ENCODE measurements at places on chromosomes 6 and 20. TPM values are rescaled to one million over a fixed set of nuclear protein-coding genes. Genes with fewer than 3 reads are reported as not detected.

- H3K4me3 ChIP-seq, result no peak overlapping the region
- DNase-seq, result no peak
- no peaks in the 10 kb centered on the region for H3K27me3 ChIP-seq
- no peak overlapping the region for H3K27ac ChIP-seq
- H3K4me1 ChIP-seq, result no peaks in the 10 kb centered on the region
- no peaks in the 10 kb centered on the region for H3K36me3 ChIP-seq
Observed at GRCh38 chr6:31607317-31607716, 7.7 kb upstream of the AIF1 start.

- H3K27me3 ChIP-seq, result no peaks in the 10 kb centered on the region
- no peak overlapping the region for H3K4me3 ChIP-seq
- H3K36me3 ChIP-seq, result peaks cover 13% of the 10 kb centered on the region
Observed at GRCh38 chr6:100806296-100806695, 74.8 kb downstream of the ASCC3 start.

GRCh38 chr6:123215211-123215610, 219.2 kb downstream of the CLVS2 start:
- H3K4me3 ChIP-seq, result no peak overlapping the region
- H3K4me1 ChIP-seq, result no peaks in the 10 kb centered on the region
- no peak overlapping the region for H3K27ac ChIP-seq
- no peak for DNase-seq
- no peaks in the 10 kb centered on the region for H3K36me3 ChIP-seq
- H3K27me3 ChIP-seq, result no peaks in the 10 kb centered on the region

GRCh38 chr20:59322081-59322480, 21.7 kb downstream of the EDN3 start:
- H3K27ac ChIP-seq, result no peak overlapping the region
- no peaks in the 10 kb centered on the region for H3K4me1 ChIP-seq
- DNase-seq, result no peak

- peak overlapping the region; percentile 37 for H3K27ac ChIP-seq
- peaks cover 9% of the 10 kb centered on the region for H3K27me3 ChIP-seq
- no peak for DNase-seq
Observed at GRCh38 chr20:63061051-63061770, 54.4 kb upstream of the BHLHE23 start.

GRCh38 chr6:21587961-21588480, 5.5 kb upstream of the SOX4 start:
- peaks cover 9% of the 10 kb centered on the region for H3K4me1 ChIP-seq
- DNase-seq, result peak; percentile 23
- H3K27ac ChIP-seq, result no peak overlapping the region
- H3K27me3 ChIP-seq, result peaks cover 52% of the 10 kb centered on the region
- no peaks in the 10 kb centered on the region for H3K36me3 ChIP-seq

DNA sequence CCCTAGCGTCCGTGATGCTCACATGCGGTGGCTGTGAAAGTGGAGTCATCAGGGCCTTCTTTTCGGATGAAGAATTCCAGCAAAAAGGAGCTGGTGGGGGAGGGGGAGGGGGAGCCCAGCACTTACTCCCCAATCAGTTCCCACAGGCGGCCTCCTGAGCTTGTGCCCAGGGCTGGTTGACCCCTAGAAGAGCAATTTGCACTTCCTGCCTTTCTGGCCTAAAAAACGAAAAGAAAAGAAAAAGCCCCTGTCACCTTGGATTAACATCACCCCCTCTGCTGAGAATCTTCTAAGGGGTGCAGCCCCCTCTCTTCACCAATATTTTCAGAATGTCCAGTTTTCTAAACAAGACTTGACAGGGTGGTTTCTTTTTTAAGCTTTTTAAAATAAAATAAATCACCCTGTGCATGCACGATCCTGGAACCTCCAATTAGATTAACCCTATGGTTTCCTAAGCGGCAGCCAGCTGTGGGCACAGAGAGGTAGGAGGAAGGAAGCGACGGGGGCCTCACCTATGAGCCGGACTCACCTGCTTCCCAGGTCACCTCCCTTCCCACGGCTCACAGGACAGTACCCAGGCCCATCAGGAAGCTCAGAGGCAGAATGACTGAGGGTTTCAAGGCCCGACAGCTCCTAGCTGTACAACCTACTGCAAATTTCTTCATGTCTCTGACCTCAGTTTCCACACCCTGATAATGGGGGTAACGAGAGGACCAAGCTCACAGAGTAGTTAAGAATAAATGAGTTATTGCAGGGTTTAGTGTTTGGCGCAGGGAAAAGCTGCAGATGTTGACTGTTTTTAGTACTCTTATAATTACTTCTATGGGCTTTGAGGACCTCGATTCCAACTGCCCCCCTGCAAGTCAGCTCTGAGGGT, 10.5 kb upstream of the TGM2 start:
- H3K4me3 ChIP-seq, result no peak overlapping the region
- H3K36me3 ChIP-seq, result no peaks in the 10 kb centered on the region
- H3K4me1 ChIP-seq, result no peaks in the 10 kb centered on the region
- DNase-seq, result no peak

- no peaks in the 10 kb centered on the region for H3K27me3 ChIP-seq
- peaks cover 35% of the 10 kb centered on the region for H3K36me3 ChIP-seq
Observed at GRCh38 chr6:158077676-158078075, 90.4 kb downstream of the SERAC1 start.

DNA sequence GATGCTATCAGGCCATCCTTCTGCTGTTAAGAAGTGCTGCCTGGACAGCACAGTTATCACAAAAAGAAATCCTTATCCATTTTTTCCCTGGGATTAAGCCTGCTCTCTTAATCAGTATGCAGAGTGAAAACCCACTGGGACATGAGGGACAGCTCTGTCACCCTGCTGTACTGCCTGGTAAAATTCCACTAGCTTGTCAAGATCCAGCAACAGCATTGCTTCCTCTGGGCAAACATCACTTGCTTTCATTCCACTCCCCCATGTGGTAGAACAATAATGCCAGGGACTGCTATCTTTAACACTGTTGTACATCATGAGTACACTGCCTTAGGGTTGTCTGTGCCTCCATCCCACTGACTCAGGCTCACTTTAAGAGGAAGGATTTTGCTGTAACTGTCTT, 331.3 kb downstream of the KIF16B start:
- H3K27ac ChIP-seq, result no peak overlapping the region
- no peak for DNase-seq
- H3K27me3 ChIP-seq, result peaks cover 3% of the 10 kb centered on the region
- no peak overlapping the region for H3K4me3 ChIP-seq

- peaks cover 8% of the 10 kb centered on the region for H3K27me3 ChIP-seq
- no peak overlapping the region for H3K27ac ChIP-seq
- H3K4me3 ChIP-seq, result no peak overlapping the region
- H3K36me3 ChIP-seq, result no peaks in the 10 kb centered on the region
Observed at GRCh38 chr6:133348846-133349245, 107.7 kb downstream of the EYA4 start.

GRCh38 chr6:35105078-35105477, 36.1 kb downstream of the TCP11 start:
- H3K4me1 ChIP-seq, result no peaks in the 10 kb centered on the region
- peaks cover 3% of the 10 kb centered on the region for H3K36me3 ChIP-seq
- no peak for DNase-seq
- no peak overlapping the region for H3K27ac ChIP-seq
- H3K4me3 ChIP-seq, result no peak overlapping the region

- H3K4me1 ChIP-seq, result no peaks in the 10 kb centered on the region
- no peak overlapping the region for H3K27ac ChIP-seq
- DNase-seq, result no peak
- no peaks in the 10 kb centered on the region for H3K27me3 ChIP-seq
Observed at GRCh38 chr6:83092756-83093399, 25.4 kb downstream of the DOP1A start.

DNA sequence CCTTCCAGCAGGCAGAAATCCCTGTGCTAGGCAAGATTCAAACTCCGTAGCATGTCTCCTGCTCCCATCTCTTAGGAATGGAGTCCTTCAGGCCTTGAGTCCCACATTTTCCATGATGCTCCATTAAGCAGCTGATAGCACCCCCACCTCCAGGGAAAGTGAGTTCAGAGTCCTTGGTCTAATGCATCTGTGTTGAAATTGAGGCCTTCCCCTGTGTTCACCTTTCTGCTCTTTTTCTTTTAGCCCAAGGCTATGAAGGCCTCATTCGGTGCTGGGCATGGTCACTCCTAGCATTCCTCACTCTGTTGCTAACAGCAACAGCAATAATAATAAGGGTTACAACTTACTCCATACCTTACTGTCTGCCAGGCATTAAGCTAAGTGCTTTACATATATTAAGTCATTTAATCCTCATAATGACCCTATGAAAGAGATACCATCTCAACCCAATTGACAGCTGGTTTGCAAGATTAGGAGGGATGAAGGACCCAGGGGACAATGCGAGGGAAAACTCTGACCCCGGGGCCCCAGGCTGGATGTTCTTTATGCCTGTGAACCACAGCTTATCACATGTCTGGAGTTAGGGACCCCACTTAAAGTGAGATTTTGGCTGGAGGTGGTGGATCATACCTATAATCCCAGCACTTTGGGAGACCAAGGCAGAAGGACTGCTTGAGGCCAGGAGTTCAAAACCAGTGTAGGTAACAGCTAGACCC, 17.5 kb upstream of the PANK2 start:
- peaks cover 7% of the 10 kb centered on the region for H3K4me1 ChIP-seq
- DNase-seq, result no peak
- no peaks in the 10 kb centered on the region for H3K27me3 ChIP-seq
- no peak overlapping the region for H3K4me3 ChIP-seq
- peaks cover 19% of the 10 kb centered on the region for H3K36me3 ChIP-seq

DNA sequence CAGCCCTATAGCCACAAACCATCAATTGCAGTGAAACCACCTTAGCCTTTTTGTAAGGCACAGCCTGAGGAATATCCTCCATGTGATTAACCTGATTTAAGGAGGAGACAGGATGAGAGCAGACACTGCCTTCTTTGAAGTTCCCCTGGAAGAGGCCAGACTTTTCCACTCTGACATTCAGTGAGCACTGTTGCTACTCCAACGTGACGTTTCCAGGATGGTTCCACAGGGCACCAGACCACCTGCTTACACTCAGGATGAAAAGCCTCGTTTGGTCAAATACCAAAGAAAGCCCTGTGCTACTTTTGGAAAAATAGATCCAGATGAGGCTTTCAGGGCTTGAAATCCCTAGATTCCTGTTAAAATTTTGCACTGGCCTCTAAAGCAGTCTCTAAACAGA, 1102.1 kb upstream of the FLRT3 start:
- H3K4me3 ChIP-seq, result no peak overlapping the region
- no peaks in the 10 kb centered on the region for H3K27me3 ChIP-seq
- no peak for DNase-seq
- H3K4me1 ChIP-seq, result no peaks in the 10 kb centered on the region
- H3K36me3 ChIP-seq, result no peaks in the 10 kb centered on the region
- H3K27ac ChIP-seq, result no peak overlapping the region

GRCh38 chr20:40464731-40465208, 224.3 kb downstream of the MAFB start:
- H3K27ac ChIP-seq, result no peak overlapping the region
- no peak for DNase-seq
- H3K36me3 ChIP-seq, result no peaks in the 10 kb centered on the region

GRCh38 chr6:53199156-53199555, 50.5 kb upstream of the GCM1 start:
- H3K36me3 ChIP-seq, result no peaks in the 10 kb centered on the region
- no peak overlapping the region for H3K27ac ChIP-seq
- H3K4me1 ChIP-seq, result no peaks in the 10 kb centered on the region
- no peaks in the 10 kb centered on the region for H3K27me3 ChIP-seq
- no peak overlapping the region for H3K4me3 ChIP-seq

- no peak overlapping the region for H3K4me3 ChIP-seq
- no peak for DNase-seq
- no peaks in the 10 kb centered on the region for H3K4me1 ChIP-seq
- peaks cover 4% of the 10 kb centered on the region for H3K36me3 ChIP-seq
- peaks cover 50% of the 10 kb centered on the region for H3K27me3 ChIP-seq
- no peak overlapping the region for H3K27ac ChIP-seq
Observed at GRCh38 chr6:101404775-101405174, 11.3 kb downstream of the GRIK2 start.

GRCh38 chr20:21767200-21767738, 61.8 kb downstream of the PAX1 start:
- no peaks in the 10 kb centered on the region for H3K36me3 ChIP-seq
- no peak overlapping the region for H3K27ac ChIP-seq

DNA sequence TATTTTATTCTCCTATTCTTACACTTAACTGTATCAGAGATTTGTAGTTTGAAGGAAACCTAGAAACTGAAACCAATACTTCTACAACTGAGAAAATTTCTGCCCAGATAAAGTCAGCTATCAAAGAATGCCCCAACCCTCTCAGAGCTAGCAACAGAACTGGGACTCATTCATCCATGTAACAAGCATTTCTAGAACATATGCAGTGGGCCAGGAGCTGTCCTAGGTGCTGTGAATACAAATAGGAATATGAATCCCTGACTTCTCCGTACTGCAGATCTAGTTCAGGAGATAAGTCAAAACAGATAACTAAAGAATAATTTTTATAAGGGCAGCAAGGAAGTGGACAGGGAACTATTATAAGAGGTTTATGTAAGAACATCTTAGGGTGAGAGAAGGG, 654.1 kb upstream of the NOX3 start:
- no peak overlapping the region for H3K27ac ChIP-seq
- no peak overlapping the region for H3K4me3 ChIP-seq
- H3K27me3 ChIP-seq, result no peaks in the 10 kb centered on the region

DNA sequence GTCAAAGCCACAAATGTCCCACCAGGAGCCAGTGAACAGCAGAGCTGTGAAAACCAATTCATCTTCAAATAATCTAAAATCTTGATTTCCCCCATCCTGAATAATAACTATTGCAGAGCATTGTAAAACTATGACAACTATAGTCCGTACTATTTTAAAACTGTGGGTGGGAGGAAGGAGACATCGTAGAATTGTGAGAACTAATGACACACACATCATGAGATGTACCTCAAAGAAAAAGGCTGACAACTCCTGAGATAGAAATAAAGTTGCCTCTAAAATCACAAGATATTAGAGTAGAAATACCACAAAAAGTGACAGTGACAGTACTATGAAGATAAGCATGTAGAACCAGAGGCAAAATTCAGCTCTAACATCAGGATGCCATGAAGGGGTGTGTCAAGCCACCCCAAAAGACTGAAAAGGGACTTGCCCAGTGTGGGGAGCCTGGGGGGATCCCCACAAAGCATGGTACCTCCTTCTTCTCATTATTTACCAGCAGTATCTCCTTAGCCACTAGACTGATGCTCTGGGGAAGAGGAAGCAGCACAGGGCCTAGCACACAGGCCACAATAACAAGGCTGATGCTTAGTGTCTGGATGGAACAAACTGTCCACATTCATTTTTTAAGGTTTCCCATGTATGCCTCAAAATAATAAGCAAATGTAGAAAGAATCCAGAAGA, 13.4 kb downstream of the NAPB start:
- H3K4me1 ChIP-seq, result peaks cover 26% of the 10 kb centered on the region
- no peak overlapping the region for H3K4me3 ChIP-seq
- no peak overlapping the region for H3K27ac ChIP-seq
- no peaks in the 10 kb centered on the region for H3K36me3 ChIP-seq

- peak; percentile 84 for DNase-seq
- no peaks in the 10 kb centered on the region for H3K27me3 ChIP-seq
- H3K4me1 ChIP-seq, result peaks cover 26% of the 10 kb centered on the region
- peak overlapping the region; percentile 29 for H3K4me3 ChIP-seq
Observed at GRCh38 chr6:15879371-15880261, 216.8 kb upstream of the DTNBP1 start.

The PLCB4 gene
- not detected for total RNA-seq

The RUNX2 gene
- 3.1 TPM for total RNA-seq

The ASIP gene
- not detected for total RNA-seq

The HBS1L gene
- total RNA-seq, result 150 TPM

The ZNF831 gene
- total RNA-seq, result 5.1 TPM

The HCK gene
- not detected for total RNA-seq

The EDN1 gene
- 0.24 TPM for total RNA-seq

All from activated naive CD4-positive, alpha-beta T cell treated with anti-CD3 and anti-CD28 coated beads for 36 hours (primary cell).